ENCODE measurements at places on chromosomes 1 and 21. TPM values are rescaled to one million over a fixed set of nuclear protein-coding genes. Genes with fewer than 3 reads are reported as not detected.
A peak's percentile ranks its signal among the peaks of the same experiment; 100 is the strongest.

Gene AMIGO1
- total RNA-seq, result 7.0 TPM

- no peak overlapping the region for H3K4me3 ChIP-seq
- no peak for DNase-seq
- H3K36me3 ChIP-seq, result no peaks in the 10 kb centered on the region
These were observed 134.4 kb downstream of the S1PR1 start for GRCh38 chr1:101371259-101371658.

Gene SPRR3
- total RNA-seq, result not detected

Gene HRNR
- total RNA-seq, result not detected

DNA sequence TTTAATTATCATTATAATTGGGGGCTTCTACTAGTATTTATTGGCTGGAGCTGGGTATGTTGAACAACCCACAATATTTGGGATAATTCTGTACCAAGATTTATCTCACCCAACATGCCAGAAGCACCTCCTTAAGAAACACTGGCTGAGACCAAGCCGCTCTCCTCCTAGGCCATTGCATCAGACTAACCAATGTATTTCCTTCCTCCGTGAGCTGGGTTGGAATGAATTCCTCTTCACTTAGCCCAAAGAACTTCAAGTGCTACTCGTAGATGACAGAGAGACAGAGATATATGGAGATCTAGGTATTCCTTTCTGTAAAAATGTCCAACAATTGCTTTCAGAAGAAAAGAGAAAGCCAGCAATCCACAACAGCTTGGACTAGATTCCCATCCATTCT is 87.2 kb upstream of the ETS2 start:
- H3K36me3 ChIP-seq, result no peaks in the 10 kb centered on the region
- no peaks in the 10 kb centered on the region for H3K4me1 ChIP-seq
- no peak for DNase-seq
- H3K27ac ChIP-seq, result no peak overlapping the region
- peaks cover 3% of the 10 kb centered on the region for H3K27me3 ChIP-seq
- H3K4me3 ChIP-seq, result no peak overlapping the region

GRCh38 chr1:61077676-61078541 is 4.5 kb upstream of the NFIA start:
- H3K27ac ChIP-seq, result peak overlapping the region; percentile 94
- H3K4me3 ChIP-seq, result peak overlapping the region; percentile 89
- H3K4me1 ChIP-seq, result peaks cover 23% of the 10 kb centered on the region
- peaks cover 50% of the 10 kb centered on the region for H3K27me3 ChIP-seq

- no peaks in the 10 kb centered on the region for H3K36me3 ChIP-seq
- H3K27me3 ChIP-seq, result no peaks in the 10 kb centered on the region
- no peak overlapping the region for H3K4me3 ChIP-seq
- no peak for DNase-seq
These were observed 398.4 kb downstream of the ZP4 start for GRCh38 chr1:237492359-237492758.

Data from progenitor cell of endocrine pancreas (in vitro differentiated cells).